ENCODE measurements at places on chromosomes 5 and 9.

DNA sequence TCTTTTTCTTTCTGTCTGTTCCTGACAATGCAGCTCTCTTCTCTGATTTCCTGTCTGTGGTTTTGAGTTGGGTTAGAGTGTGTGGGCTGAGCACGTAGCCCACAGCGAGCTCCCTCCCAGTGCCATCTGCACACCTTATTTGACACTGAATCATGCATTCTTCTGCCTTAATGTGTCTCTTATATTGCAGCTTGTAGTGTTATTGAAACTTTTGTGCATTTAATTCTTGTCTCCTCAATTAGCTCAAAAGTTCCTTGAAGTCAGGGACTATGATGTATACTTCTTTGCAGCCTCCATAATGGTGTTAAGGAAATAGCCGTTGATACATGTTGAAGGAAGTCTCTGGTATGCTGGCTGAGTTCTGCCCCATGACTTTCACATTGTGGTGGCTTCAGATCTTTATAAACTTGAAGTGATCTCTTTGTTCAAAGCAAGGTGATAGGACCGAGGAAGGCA, 576.2 kb upstream of the CLINT1 start:
- DNase-seq, result no peak

GRCh38 chr9:132006677-132007370, 72.8 kb downstream of the MED27 start:
- no peak for DNase-seq

- DNase-seq, result peak; percentile 21
Measured at GRCh38 chr5:124628721-124629596, 117.5 kb downstream of the ZNF608 start.

DNA sequence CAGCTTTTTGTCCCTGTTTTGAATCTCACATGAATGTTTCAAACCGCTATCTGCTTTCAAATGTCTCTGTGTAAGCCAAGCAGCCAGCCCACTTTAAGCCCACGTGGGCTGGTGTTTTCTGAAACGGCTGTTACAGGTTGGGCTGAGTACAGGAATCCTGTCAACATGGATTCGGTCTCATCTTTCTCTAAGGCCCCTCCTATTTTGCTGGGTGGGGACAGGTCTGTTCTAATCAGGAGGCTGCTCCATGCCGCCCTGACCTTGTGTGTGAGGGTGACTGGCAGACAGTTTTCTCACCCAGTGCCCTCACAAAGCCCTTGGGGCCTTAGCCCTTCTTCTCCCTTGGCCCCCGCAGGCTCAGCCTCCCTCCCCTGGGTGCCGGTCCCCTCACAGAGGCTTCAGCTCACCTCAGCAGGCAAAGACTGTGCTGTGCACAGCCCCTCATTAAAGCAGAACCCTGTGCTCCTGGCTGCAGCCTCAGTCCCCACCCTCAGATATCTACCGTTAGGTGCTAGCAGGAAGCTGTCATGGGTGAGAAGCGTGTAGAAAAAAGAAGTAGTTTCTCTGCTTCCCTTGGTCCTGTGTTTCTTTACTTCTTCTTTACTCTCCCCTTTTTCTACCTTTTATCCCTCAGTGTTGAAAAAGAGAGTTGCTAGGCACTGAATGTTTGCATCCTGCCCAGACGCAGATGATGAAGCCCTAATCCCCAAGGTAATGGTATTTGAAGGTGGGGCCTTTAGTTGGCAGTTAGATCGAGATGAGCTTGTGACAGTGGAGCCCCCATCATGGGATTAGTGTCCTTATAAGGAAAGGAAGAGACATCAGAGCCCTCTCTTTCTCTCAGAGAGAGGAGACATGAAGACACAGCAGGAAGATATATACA, 205.7 kb downstream of the ADAMTS12 start:
- no peak for DNase-seq

GRCh38 chr9:135282808-135283207, 195.3 kb downstream of the OLFM1 start:
- no peak for DNase-seq

GRCh38 chr5:142304013-142304701, 20.7 kb downstream of the SPRY4 start:
- DNase-seq, result no peak

DNA sequence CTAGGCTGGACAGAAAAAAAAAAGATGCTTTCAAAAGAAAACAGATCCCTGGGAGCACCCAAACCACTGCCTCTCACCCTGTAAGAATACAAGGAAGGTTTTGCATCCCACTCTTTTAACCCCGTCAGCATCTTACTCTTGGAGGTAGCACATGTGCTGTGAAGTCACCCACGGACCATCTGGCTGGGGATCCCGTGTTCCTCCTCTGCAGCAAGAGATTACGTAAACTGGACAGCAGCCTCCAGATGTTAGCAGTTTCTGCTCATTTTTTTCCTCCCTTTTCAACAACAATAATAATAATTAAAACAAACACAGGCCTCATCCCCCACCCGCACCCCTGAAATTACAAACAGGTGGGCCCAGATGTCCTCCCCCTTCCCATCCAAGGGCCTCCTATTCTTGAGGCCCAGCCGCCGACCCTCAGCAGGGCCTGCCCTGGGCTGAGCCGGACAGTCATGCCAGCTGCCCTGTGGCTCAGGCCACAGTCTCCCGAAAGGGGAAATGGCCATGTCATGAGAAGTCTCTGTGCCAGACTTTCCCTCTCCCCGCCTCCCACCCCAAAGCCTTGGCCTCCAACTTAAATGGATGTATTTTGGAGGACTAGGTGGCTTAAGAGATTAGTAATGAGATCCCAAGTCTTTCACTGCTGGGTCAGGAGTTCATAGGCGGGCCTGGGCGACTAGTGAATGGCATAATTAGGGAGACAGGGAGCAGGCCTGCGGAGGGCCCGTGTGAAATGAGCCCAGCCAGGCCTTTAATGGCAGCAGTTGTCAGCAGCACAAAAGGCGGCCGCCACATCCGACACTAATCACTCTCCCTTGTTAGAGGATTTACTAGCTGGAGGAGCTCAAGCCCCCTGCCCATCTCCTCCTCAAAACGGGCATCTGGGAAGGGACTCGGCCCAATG, 165.1 kb downstream of the PAPPA start:
- DNase-seq, result peak; percentile 17

GRCh38 chr9:34612788-34613390, 992 bp upstream of the RPP25L start:
- DNase-seq, result peak; percentile 32

DNA sequence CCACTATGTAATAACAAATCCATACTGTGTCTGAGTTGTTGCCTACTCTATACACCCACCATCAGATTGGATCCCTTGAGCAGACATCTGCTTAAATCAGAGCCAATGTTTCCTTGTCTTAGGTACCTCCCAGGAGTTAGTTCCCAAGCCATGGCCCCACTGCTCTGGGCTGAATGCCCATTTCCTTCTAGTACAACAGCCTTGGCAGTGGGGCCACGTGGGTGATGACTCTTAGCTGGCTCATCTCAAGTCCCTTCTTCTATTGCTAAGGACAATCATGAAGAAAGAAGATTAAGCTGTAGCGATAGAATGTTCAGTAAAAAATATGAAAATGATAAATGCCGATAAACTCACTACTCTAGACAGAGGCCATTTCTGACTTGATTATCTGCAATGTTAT, 16.6 kb downstream of the PTGR1 start:
- DNase-seq, result no peak

DNA sequence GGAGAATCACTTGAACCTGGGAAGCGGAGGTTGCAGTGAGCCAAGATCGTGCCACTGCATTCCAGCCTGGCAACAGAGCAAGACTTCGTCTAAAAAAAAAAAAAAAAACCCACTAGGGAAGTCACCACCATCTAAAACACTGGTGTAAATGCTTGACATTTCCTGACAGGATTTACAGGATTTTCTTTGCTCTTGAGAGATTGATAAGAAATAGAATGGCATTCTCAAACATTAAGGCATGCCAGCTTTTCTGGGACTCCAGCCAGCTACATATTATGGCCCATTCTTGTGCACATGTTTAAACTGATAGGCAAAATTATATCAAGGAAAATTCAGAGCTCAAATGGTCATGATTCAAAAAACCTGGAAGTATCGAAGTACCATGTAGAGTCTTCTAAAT, 28.7 kb downstream of the GTF3C4 start:
- no peak for DNase-seq

DNA sequence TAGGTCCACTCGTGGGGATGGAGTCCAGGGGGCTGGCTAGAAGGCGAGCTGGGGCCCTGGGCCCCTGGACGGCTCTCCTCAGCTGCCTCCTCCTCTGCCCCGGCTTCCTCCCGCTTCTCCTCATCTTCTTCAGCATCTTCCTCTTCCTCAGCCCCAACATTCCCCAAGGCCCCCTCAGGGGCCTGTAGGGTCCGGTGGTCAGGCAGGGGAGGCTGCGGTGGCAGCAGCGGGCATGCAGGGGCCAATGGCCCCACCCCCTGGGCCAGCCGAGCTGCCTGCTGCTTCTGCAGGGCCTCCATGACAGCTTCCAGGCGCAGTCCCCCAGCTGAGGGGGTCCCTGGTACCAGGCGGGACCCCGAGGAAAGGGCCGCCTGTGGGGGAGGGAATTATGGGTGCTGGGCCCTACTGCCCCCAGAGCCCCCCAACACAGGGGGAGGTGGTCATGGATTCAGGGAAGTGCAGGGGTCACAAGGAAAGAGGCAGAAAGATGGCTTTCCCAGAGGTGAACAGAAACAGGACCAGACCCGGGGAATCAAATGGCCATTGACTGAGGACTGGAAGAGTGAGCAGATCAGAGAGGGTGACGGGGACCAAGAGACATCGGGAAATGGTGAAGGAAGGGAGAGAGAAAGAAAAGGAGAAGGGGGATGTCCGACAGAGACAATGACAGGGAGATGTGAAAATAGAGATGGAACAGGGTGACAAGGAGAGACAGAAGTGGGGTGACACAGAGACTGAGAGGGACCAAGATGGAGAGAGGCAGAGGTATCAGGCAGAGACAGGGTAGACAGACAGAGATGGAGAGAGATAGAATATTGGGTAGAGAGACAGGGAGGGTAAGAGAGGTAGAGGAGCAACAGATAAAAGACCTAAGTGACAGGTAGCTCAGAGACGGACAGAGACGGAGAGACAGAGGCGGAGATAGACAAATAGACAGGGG, 880 bp downstream of the ARID3C start:
- DNase-seq, result no peak

GRCh38 chr9:129932303-129933151, 97.3 kb downstream of the USP20 start:
- DNase-seq, result no peak

- DNase-seq, result peak; percentile 16
Measured at GRCh38 chr9:72315089-72315509, 49.9 kb downstream of the ZFAND5 start.

- no peak for DNase-seq
Measured at GRCh38 chr5:79954620-79955019, 36.4 kb downstream of the MTX3 start.

GRCh38 chr5:73045623-73046022, 74.8 kb upstream of the TMEM171 start:
- no peak for DNase-seq

DNA sequence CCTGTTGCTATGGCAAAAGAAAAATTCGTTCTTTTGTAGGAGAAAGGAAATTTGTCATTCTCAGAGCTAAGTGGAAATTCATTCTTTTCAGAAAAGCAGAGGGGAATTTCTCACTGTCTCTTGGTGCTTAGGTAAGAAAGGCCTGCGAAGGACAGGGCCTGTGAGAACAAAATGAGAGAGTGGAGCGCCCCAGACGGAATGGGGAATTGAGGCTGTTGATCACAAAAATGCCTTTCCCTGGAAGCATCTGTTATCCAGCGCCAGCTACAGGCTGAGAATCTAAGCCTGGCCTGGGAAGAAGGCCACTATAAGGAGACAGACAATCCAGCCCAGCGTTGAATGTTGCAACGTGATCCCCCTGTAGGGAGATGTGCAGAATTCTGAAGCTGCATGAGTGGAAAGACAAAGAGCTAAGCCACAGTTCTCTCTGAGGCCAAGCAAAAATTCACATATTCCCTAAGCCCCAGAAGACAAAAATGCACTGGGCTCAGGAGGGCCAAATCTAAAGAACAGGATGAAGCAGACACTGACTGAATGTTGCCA, 44.8 kb upstream of the CLK4 start:
- no peak for DNase-seq

DNA sequence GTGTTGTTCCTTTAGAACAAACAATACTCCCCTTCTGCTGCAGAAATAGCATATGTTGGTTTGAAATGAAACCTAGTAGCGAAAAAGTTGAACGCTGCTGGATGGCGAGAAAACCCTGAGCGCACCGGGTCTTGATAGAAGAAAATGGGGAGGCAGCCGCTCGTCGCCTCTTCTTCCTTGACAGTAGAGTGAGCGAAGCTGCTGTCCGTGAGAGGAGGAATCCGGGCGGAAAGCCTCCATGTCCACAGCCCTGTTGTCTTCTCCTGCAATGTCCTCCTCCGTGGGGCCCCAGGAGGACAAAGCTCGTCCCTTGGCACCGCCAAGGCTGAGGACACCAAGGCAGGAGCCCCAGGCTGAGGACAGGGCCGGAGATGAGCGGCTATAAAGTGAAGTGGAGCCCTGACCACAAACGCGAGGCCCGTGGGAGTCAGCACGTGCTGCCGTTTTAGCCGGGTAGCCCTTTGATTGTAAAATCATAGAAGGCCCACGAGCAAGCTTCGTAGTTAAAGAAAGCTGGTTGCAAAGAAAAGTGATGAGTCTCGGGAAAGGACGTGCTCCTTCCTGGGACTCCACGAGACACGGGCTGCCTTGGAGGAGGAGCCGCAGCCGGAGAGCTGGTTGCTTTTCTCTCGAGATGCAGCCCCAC, 35.6 kb downstream of the MRPL36 start:
- DNase-seq, result no peak

- DNase-seq, result no peak
Measured at GRCh38 chr5:73692166-73692640, 66.2 kb downstream of the ARHGEF28 start.

- no peak for DNase-seq
Measured at GRCh38 chr5:137191179-137191578, 307.9 kb downstream of the SPOCK1 start.

DNA sequence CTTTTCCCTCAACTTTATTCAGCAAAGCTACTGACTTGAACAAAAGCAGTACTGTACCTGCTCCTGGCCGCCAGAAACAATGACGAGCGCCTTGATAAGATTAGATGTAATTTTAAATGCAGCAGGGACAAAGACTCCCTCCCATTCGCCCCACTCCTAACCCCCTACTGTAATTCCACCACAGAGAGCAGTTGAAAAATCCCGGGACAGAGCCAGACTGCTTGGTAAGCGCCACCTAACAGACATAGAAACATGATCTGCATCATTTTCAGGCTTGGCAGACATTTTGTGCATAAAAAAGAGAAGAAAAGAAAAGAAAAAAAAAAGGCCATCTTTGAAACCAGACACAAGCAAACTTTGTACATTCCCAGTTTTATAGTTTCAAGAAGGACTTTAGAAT, 81.9 kb downstream of the ISL1 start:
- DNase-seq, result no peak

- no peak for DNase-seq
Measured at GRCh38 chr5:108078345-108078744, 303.6 kb downstream of the FBXL17 start.

DNA sequence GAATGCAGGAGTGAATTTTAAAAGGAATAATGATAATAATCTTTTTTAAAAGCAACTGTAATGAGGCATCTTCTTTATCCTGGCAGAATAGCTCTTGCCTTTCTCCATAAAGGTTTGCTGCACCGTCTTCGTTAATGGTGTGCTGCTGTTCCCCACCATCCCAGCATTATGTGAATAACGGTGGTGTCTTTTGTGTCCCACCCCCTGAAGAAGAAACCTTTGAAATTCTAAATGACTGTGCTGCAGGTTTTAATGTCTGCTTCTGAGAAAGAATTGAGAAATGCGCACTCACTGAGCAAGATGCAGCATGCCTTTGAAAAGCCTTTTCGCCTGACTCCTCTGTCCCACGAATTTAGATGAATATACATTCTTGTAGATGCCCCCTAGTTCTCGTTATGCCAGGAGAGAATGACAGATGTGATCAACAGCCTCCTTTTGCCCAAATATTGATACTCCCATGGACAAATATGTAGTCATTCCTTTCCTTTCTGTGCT, 246.1 kb upstream of the ZNF462 start:
- no peak for DNase-seq

GRCh38 chr9:95724253-95724991, 151.1 kb upstream of the ERCC6L2 start:
- DNase-seq, result no peak

All from occipital lobe (tissue), 3 donors.